Activated CD4-positive, alpha-beta memory T cell treated with anti-CD3 and anti-CD28 coated beads for 36 hours (primary cell): ENCODE measurements at places on chromosomes 2 and 18. TPM values are rescaled to one million over a fixed set of nuclear protein-coding genes. Genes with fewer than 3 reads are reported as not detected.

Gene CD28
- total RNA-seq = 285 TPM

Gene ZEB2
- 17.1 TPM for total RNA-seq

- DNase-seq = no peak
Observed at GRCh38 chr2:148282201-148282600, 261.3 kb downstream of the MBD5 start.

GRCh38 chr18:63311118-63312018 is 8.2 kb downstream of the BCL2 start:
- no peak for DNase-seq

- DNase-seq = no peak
Observed at GRCh38 chr2:170707821-170708795, 7.0 kb upstream of the SP5 start.

GRCh38 chr2:65382776-65383357 is 49.5 kb downstream of the SPRED2 start:
- DNase-seq = peak; percentile 96

DNA sequence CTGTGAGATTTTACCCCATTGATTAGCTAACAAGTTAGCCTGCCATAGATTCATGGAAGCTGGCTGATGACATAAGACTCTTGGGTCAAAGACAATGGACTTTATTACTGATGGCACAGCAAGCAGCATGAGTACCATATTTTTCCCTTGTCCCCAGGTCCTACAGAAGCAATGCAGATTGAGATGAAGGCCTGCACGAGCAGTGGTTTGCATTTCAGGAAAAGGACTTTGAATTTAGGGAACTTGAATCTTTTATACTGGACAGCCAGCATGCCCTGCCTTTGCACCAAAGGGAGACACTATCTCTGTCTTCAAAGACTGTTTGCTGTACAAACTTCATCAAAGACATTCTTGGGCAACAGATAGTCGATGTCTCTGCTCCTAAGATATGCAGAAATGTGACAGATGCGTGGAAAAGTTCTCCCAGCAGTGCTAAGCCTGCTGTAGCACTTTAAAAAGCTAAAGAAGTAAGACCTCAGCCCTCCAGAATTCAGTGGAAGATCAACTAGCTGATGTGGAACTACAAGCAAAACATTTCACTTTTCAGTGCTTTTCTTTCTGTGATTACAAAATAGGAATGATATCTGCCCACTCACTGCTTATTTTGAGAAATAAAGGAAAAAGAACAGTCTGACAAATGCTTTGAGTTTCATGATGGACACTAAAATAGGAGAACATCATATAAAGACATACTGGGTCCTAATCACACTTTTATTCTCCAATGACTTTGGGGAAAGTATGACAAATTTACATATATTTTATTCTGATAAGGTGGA is 44.4 kb upstream of the TANK start:
- DNase-seq = no peak
